GOT3 (cell line): ENCODE measurements at places on chromosomes 4 and X.

DNA sequence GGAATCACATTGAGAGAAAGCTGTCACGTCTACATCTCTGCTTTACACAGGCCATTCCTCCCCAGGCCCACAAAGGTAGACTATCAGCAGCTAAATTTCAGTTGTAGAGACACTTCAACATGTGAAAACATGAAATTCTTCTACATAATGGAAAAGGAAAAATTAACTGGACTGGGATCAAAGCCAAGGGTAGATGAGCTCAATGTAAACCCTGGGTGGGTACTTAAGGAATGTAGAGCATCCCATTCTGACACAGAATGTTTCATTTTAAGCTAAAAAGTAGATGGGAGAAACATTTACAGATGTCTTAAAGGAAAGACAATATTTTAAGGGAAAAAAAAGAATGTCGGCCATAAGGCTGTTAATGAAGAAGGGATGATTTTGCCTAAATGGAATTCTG lies 51.3 kb upstream of the NPNT start:
- DNase-seq: no peak

DNA sequence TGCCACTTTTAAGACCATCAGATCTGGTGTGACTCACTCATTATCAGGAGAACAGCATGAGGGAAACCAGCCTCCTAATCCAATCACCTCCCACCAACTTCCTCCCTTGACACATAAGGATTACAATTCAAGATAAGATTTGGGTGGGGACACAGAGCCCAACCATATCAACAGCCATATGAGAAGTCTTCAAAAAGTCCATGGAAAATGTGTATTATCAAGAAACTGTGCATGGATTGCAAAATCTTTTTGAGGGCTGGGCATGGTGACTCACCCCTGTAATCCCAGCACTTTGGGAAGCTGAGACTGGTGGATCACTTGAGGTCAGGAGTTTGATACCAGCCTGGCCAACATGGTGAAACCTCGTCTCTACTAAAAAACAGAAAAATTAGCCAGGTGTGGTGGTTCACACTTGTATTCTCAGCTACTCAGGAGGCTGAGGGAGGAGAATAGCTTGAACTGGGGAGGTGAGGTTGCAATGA lies 17.8 kb upstream of the RPL39 start:
- DNase-seq: no peak

DNA sequence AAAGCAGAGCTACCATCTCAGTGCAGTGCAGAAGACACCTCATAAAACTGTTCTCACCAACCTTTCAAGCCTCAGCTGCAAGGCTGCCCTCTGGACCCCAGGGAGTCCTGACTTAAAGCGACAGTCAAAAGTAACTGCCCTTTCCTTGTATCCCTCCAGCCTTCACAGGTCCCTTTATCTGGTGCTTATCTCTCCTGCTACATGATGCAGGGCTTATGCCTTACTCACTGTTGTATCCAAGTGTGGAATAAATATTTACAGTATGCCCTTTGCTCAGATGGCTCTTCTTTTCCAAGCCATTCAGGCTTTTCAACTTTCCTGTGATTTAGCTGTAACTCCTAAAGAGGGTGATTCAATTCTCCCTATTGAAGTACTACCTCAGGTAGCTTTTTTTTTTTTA lies 92.6 kb downstream of the KDR start:
- DNase-seq: no peak

GRCh38 chr4:53618321-53618720 lies 27.0 kb upstream of the LNX1 start:
- no peak for DNase-seq

DNA sequence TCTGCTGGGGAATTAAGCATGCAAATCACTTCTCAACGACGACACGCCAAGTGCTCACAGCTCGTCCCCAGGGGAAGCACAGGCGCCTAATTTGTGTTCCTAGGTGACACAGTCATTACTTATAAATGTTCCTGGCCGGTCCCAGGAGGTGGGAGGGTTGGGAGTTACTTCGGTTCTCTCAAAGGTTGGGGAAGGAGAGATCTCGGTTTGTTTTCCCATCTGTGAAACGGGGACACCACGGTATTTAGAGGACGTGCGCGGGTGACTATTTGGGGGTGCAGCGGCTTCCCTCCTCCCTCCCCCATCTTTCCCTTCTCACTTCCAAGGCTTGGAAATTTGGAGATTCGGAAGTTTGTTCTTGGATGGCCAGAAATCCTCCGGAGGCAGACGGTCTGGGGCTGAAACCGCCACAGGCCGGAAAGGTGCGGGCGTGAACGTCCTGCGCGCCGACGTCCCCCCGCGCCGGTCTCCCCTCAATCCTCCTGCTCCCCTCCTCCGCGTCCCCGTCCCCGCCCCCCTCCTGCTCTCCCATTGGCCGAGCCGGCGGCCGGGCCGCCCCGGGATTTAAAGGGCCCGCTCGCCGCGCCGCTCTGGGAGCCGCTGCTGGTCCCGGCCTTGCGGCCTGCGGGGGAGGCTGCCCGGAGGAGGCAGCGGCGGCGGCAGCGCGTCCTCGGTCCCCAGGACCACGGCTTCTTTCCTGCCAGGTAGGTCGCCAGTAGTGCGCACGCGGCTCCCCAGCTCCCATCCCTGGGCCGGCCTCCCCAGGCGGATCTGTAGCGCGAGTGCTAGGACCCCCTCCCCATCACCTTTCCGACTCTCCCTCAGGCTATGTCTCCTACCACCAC lies at the start of gene PORCN:
PORCN (plus strand) TSS at position 593 of the 845 bp plus-strand sequence. CDS start 829 bp downstream, outside the sequence.
- no peak for DNase-seq

- DNase-seq: no peak
These were observed 177.4 kb downstream of the PALLD start for GRCh38 chr4:168674077-168674747.

DNA sequence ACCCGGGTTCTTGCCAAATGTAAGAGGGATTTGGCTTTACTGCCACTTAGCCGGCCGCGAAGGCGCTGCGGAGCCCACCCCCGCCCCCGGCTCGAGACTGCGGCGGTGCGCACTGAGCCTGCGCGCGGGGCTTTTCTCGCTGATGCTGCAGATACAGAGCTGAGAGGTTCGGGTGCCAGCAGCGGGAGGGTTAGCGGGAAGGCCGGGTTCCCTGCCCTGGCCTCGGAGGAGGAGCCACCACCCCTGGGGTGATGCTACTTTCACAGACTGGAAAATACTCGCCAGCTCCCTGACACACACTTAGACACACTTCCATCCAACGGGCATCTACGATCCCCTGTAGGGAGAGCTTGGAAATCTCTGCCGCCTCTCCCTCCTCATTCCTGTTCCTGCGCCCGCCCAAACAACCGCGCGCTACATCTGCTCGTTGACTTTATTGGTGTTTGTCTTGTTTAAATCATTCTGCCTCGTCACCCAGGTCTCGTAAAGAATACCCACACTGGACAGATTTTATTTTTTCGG lies 2.1 kb upstream of the PCDH7 start:
- DNase-seq: no peak

DNA sequence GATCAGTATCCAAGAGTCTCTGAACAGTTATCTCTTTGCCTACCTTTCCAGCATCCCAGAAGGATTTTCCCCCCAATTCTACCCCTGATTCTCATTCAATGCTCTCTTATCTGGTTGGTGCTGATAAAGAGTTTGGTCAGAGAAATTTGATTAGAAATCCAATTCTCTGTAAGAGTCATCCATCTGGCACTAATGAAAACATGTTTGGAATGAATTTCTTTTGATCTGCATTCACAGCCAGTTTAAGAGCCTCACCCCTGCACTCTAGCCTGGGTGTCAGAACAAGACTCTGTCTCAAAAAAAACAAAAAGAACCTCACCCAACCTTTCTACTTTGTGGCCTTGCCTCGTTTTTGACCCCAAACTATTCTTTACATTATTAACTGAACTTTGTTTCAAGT lies 122.1 kb downstream of the MANBA start:
- DNase-seq: no peak

DNA sequence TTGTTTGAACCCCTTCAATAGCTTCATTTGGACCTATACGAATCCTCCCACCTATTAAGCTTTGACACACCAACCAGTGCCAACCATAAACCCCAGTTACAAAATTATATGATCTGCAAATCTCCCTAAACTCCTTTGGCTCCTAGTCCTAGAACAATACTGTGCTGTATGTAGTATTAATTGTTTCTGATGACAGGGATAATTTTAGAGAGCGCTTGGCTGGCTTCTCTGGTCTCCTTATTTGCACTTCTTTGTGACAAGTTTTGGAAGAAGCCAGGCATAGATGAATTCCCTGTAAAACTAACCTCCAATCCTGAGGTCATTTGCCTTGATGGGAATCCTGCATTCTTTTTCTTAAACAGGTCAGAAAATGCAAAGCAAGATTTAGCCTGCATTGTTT lies 433.0 kb downstream of the PPARGC1A start:
- no peak for DNase-seq

DNA sequence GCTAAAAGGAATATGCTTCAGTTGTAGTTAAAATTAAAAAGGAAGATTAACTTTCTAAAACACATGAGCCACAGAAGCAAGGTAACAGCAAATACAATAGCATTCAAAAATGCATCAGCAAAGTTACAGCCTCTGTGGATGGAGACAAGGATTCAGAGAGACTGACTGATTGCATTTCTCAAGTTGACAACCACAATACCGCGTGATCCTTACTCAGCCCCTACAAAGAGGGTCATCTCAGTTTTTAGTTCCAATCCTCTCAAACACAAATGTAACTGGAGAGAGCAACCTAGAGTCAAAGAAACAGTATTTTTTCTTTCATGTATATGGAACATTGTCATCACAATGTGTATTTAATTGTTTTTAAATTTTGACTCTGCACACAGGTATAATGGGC lies 14.2 kb upstream of the C1QTNF7 start:
- DNase-seq: no peak

DNA sequence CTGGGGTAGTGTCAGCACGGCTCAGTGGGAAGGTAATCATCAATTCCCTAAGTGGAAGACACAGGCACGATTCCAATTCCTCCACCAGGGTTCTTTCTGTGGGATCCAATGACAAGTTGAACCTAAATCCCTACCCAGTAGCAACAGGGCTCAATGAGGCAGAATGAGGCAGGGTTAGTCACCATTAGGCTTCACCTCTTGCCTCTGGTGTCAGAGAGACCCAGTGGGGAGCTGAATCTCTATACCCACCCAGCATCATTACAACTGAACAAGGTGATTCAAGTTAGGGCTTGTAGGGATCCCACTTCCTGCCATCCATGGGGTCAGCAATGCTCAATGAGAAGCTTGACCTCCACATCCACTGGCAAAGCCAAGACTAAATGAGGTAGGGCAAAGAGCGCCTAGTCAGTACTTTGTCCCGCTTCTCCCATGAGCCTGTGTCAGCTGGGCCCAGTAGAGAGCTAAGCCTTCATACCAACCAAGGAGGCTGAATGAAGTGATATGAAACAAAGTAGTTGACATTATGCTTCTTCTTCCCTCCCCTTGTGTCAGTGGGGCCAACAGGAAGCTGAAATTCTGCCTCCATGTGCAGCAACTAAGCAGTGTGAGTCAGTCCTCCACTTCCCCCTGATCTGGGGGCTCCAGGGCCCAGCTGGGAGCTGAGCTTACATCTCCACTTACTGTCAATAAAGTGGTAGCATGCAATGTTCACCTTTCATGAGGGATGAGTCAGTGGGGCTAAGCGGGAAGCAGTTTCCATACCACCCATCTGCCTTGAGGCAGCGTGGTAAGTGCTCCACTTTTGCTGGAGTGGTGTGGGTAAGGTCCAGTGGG lies 36.4 kb upstream of the RBM41 start:
- no peak for DNase-seq
